ENCODE measurements at places on chromosomes 3 and 15. TPM values are rescaled to one million over a fixed set of nuclear protein-coding genes. Genes with fewer than 3 reads are reported as not detected.

PEX11A gene
- total RNA-seq, result 11.8 TPM

ADAMTS17 gene
- 5.5 TPM for total RNA-seq

ZMYND10 gene
- 0.56 TPM for total RNA-seq

ZPLD1 gene
- total RNA-seq, result 0.18 TPM

DCLK3 gene
- total RNA-seq, result 0.15 TPM

CCR3 gene
- total RNA-seq, result not detected

PXK gene
- total RNA-seq, result 19.3 TPM

TJP1 gene
- total RNA-seq, result 93.9 TPM

CYB561D2 gene
- 10.7 TPM for total RNA-seq

GPD1L gene
- 20.1 TPM for total RNA-seq

GRCh38 chr15:39756806-39757522, 25.7 kb downstream of the FSIP1 start:
- H3K27ac ChIP-seq, result no peak overlapping the region
- no peaks in the 10 kb centered on the region for H3K27me3 ChIP-seq
- no peaks in the 10 kb centered on the region for H3K4me1 ChIP-seq
- no peaks in the 10 kb centered on the region for H3K36me3 ChIP-seq

GRCh38 chr3:87367736-87368135, 91.4 kb upstream of the POU1F1 start:
- no peaks in the 10 kb centered on the region for H3K27me3 ChIP-seq
- no peak overlapping the region for H3K4me3 ChIP-seq
- H3K4me1 ChIP-seq, result no peaks in the 10 kb centered on the region
- no peaks in the 10 kb centered on the region for H3K36me3 ChIP-seq

DNA sequence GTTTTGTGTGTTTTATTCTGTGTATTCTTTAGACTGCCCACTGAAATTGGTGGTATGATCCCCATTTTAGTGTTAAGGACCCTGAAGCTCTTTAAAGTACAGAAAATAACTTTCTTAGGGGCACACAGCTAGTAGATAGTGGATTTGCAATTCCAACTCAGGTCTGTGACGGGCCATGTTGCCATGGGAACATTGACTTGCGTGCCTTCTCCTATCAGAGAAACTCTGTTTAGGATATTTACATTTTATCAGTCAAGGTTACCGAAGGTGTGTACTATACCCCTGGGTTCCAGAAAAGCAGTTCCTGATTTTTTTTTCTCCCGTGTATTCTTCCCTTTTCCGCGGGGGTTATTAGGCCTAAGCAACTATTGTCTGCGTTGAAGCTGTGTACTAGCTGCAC, 19.4 kb downstream of the MYZAP start:
- H3K4me1 ChIP-seq, result peaks cover 37% of the 10 kb centered on the region
- peaks cover 5% of the 10 kb centered on the region for H3K36me3 ChIP-seq
- peak overlapping the region; percentile 69 for H3K27ac ChIP-seq
- H3K4me3 ChIP-seq, result no peak overlapping the region
- no peaks in the 10 kb centered on the region for H3K27me3 ChIP-seq
- DNase-seq, result no peak

DNA sequence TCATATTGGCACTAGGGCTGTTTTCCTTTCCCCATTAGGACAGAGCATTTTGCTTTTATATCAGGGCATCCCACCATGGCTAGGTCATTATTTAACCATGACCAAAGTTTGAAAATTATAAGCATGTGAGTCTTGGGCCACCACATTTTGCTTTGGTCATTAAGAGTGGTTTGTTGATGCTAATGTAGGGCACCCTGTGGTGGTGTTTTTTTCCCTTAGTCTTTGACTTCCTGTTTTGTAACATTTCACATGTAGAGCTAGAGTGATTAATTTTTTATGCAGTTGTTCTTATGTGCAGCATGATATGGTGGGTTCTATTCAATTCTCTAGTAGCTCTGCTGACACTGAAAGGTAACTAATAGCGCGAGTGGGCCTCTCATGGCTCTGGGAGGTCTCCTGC, 249.6 kb upstream of the ROBO1 start:
- H3K27me3 ChIP-seq, result no peaks in the 10 kb centered on the region
- H3K36me3 ChIP-seq, result no peaks in the 10 kb centered on the region
- no peak overlapping the region for H3K4me3 ChIP-seq
- H3K27ac ChIP-seq, result no peak overlapping the region
- no peak for DNase-seq

DNA sequence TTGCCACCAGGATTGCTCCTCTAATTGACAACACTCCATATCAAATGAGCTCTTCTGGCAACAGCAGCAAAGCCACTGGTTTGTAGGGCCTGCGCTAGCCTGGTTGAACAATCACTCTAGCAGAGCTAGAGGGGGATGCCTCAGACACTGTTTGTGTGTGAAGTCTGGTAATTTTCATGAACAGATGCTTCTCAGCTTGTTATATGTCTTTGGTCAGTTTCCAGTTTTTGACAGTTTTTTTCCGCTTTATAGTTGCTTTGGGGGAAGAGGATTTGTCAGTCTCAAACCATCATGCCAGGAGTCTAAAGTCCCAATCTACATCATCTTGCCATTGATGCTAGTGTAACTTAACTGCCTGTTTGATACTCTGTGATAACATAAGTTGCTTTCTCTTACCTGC, 136.0 kb downstream of the HCN4 start:
- no peaks in the 10 kb centered on the region for H3K27me3 ChIP-seq
- H3K27ac ChIP-seq, result no peak overlapping the region
- no peak for DNase-seq
- H3K36me3 ChIP-seq, result peaks cover 4% of the 10 kb centered on the region
- H3K4me3 ChIP-seq, result no peak overlapping the region
- peaks cover 5% of the 10 kb centered on the region for H3K4me1 ChIP-seq

DNA sequence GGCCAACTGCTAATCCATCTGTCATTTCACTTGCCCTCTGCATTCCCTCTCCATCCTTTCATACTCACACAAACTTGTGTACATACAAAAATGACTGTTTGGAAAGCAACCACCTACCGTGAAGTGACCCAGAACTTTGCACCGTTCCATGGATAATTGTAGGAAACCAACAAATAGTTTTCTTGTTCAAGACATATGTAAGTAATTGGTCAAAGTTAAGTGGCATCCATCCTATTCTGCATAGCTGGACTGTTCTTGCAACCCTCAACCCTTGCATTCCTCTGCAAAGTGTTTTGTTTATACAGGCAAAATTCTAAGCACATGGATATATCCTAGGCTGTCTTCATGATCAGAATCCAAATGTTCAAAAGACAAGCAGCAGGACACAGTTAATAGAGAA, 592.5 kb downstream of the MECOM start:
- no peak overlapping the region for H3K4me3 ChIP-seq
- H3K27me3 ChIP-seq, result no peaks in the 10 kb centered on the region
- H3K36me3 ChIP-seq, result no peaks in the 10 kb centered on the region
- no peaks in the 10 kb centered on the region for H3K4me1 ChIP-seq
- no peak overlapping the region for H3K27ac ChIP-seq

GRCh38 chr3:13189639-13190377, 116.6 kb upstream of the IQSEC1 start:
- H3K4me3 ChIP-seq, result no peak overlapping the region
- H3K27ac ChIP-seq, result no peak overlapping the region
- H3K36me3 ChIP-seq, result no peaks in the 10 kb centered on the region
- DNase-seq, result peak; percentile 38
- H3K27me3 ChIP-seq, result no peaks in the 10 kb centered on the region
- H3K4me1 ChIP-seq, result no peaks in the 10 kb centered on the region

- H3K27me3 ChIP-seq, result no peaks in the 10 kb centered on the region
- H3K4me1 ChIP-seq, result no peaks in the 10 kb centered on the region
- no peak overlapping the region for H3K4me3 ChIP-seq
- peak; percentile 10 for DNase-seq
Observed at GRCh38 chr3:64104691-64105111, 81.4 kb upstream of the PSMD6 start.

DNA sequence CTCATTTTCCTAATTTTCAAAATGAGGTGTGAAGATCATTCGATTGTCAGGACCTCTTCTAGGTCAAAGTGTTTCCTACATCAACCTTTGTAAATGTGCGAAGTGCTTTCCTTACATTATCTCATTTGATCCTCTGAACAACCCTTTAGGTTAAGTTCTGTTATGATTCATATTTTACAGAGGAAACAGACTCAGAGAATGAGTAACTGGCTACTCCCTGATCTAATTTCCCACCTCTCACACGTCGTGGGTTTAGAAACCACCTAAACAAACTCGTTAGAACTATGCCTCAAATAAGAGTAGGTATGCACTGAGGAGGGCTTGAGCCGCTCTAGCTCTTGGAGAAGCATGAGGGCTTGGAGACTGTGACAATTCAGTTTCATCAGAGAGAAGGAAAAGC, 148.6 kb downstream of the CD47 start:
- no peak overlapping the region for H3K4me3 ChIP-seq
- DNase-seq, result no peak
- no peaks in the 10 kb centered on the region for H3K4me1 ChIP-seq
- no peaks in the 10 kb centered on the region for H3K27me3 ChIP-seq
- H3K36me3 ChIP-seq, result no peaks in the 10 kb centered on the region

DNA sequence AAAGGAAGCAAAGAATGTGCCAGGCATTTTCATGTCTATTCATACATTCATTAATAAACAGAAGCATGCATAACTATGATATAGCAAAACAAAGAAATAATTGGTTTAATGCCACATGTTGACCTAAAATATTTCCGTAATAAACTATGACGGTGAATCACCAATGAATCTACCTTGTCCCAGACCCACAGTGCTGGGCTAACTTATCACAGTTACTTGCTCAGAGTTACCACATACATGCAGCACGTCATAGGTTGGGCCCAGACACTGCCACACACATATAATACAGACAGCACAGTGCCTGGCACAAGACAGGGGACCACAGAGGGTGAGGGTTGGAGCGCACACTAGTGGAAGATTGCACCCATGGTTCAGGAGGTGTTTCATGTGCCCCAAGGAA, 86.9 kb downstream of the ATP1B3 start:
- DNase-seq, result no peak
- H3K4me1 ChIP-seq, result no peaks in the 10 kb centered on the region
- no peak overlapping the region for H3K4me3 ChIP-seq
- H3K36me3 ChIP-seq, result peaks cover 13% of the 10 kb centered on the region
- H3K27me3 ChIP-seq, result no peaks in the 10 kb centered on the region
- no peak overlapping the region for H3K27ac ChIP-seq

- no peak overlapping the region for H3K27ac ChIP-seq
- no peaks in the 10 kb centered on the region for H3K27me3 ChIP-seq
- no peaks in the 10 kb centered on the region for H3K36me3 ChIP-seq
- no peak overlapping the region for H3K4me3 ChIP-seq
Observed at GRCh38 chr15:62862717-62863116, 179.8 kb upstream of the TPM1 start.

- H3K27me3 ChIP-seq, result peaks cover 29% of the 10 kb centered on the region
- H3K4me3 ChIP-seq, result peak overlapping the region; percentile 39
- no peak for DNase-seq
- H3K27ac ChIP-seq, result no peak overlapping the region
- peaks cover 25% of the 10 kb centered on the region for H3K36me3 ChIP-seq
- H3K4me1 ChIP-seq, result peaks cover 10% of the 10 kb centered on the region
Observed at GRCh38 chr15:72197041-72197459, 537 bp downstream of the GRAMD2A start.

- peaks cover 3% of the 10 kb centered on the region for H3K4me1 ChIP-seq
- H3K27me3 ChIP-seq, result peaks cover 84% of the 10 kb centered on the region
- peak; percentile 81 for DNase-seq
- H3K4me3 ChIP-seq, result peak within 1 kb of the TSS; percentile 26
- no peaks in the 10 kb centered on the region for H3K36me3 ChIP-seq
- no peak within 1 kb of the TSS for H3K27ac ChIP-seq
Observed at GRCh38 chr15:68431792-68432401, at the start of gene ITGA11. TSS of gene ITGA11 (minus strand) at chr15:68432163. CDS start at chr15:68432066, 97 bp downstream.

DNA sequence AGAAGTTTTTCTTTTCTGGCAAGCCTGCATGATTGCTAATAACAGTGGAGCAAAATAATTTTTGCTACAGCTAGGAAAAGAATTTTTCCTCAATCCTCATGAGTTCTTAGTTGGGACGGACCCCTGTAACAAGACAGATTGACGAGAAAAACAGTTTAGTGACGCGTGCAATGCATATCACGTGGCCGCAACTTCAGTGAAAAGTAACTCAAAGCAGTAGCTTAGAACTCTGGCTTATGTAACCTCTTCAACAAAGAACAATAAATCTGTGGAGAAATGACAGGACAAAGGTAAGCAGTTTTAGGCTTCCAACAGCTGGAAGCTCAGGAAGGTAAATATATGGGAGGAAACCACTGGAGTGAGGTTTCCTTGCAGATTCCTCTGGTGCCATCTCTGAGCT, 19.7 kb downstream of the FAM107A start:
- H3K27ac ChIP-seq, result no peak overlapping the region
- no peak for DNase-seq
- no peak overlapping the region for H3K4me3 ChIP-seq
- H3K27me3 ChIP-seq, result no peaks in the 10 kb centered on the region
- no peaks in the 10 kb centered on the region for H3K36me3 ChIP-seq
- H3K4me1 ChIP-seq, result no peaks in the 10 kb centered on the region

GRCh38 chr3:146529021-146529420, 15.4 kb downstream of the PLSCR1 start:
- H3K4me1 ChIP-seq, result peaks cover 5% of the 10 kb centered on the region
- H3K36me3 ChIP-seq, result peaks cover 2% of the 10 kb centered on the region
- no peak overlapping the region for H3K27ac ChIP-seq

GRCh38 chr3:192445770-192446644, 281.3 kb downstream of the FGF12 start:
- H3K4me1 ChIP-seq, result no peaks in the 10 kb centered on the region
- peaks cover 17% of the 10 kb centered on the region for H3K27me3 ChIP-seq
- no peak for DNase-seq
- H3K27ac ChIP-seq, result no peak overlapping the region

DNA sequence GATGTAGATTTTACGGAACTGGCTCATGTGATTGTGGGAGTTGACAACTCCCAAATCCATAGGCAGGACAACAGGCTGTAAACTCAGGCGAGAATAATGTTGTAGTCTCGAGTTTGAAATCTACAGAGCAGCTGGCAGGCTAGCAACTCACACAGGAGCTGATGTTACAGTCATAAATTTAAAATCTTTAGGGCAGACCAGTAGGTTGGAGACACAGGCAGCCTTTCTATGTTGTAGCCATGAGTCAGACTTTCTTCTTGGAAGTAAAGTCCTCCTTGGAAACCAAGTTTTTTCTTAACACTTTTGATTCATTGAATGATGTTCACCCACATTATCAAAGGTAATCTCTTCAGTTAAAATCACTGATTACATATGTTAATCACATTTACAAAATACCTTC, 89.1 kb upstream of the ALCAM start:
- no peaks in the 10 kb centered on the region for H3K4me1 ChIP-seq
- DNase-seq, result no peak
- no peak overlapping the region for H3K27ac ChIP-seq

DNA sequence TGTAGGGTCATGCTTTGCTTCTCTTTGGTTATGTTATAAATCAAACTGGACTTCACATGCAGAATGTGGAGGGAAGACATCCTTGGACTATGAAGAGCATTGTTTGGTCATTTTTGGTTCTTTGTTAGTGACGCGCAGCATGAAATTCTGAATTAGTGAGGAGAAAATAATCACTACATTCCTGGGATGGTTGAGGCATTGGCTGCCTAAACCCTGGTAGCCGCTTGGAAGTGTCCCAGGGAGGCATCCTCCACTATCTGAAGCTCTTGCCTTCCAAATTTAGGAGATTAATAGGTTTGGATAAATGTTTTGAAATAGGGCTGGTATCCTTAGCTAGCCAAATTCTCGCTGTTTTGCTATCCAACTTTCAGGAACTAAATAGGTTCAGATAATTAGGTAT, 96.2 kb downstream of the CLSTN2 start:
- no peaks in the 10 kb centered on the region for H3K27me3 ChIP-seq
- H3K4me3 ChIP-seq, result no peak overlapping the region
- DNase-seq, result no peak
- H3K36me3 ChIP-seq, result no peaks in the 10 kb centered on the region
- no peaks in the 10 kb centered on the region for H3K4me1 ChIP-seq
- H3K27ac ChIP-seq, result no peak overlapping the region

- H3K4me1 ChIP-seq, result peaks cover 39% of the 10 kb centered on the region
- H3K36me3 ChIP-seq, result no peaks in the 10 kb centered on the region
- DNase-seq, result no peak
- no peaks in the 10 kb centered on the region for H3K27me3 ChIP-seq
Observed at GRCh38 chr3:73435055-73435454, 189.7 kb downstream of the PDZRN3 start.
